Stimulated activated CD8-positive, alpha-beta memory T cell treated with anti-CD3 and anti-CD28 coated beads, Interleukin-12 subunit alpha, Interleukin-12 subunit beta, amount 100 ng/mL, for 1 hour (primary cell): ENCODE measurements at places on chromosomes 4 and X.

DNA sequence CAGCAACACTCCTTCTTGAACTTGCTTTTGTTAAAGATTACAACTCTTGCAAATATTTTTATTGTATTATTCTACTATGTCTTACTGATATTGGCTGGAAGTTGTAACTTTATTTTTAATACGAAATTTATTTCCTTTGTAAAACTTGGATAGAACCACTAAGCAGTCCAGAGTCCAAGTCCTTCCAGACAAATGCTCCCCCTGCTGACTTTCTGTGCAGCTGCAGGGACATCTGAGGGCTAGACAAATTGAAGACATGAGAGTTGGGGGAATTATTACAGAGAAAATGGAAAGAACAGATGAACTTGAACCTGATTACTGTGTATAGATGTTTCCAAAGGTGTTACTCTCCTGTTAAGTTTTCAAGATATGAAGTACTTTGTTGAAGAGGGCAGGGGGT is 238.8 kb downstream of the GRIA3 start:
- no peak for DNase-seq

- DNase-seq = no peak
Measured at GRCh38 chrX:154890990-154891639, 5.0 kb downstream of the F8A1 start.

DNA sequence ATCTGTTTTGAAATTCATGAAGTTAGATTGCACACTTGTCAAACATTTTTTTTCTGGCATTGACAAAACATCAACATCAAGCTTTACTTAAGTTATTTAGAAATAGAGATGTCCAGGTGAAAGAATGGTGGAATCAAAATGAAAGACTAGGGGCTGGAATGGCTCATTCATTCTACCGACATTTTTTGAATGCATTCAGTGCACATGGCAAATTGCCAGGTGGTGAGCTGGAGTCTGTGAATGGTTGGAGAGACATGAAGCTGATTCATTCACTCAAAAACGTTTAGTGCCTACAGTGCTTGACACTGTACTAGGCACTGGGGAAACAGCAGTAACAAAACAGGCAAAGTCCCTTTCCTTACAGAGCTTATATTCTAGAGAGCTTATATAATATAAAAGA is 292.4 kb downstream of the PPP1R2C start:
- no peak for DNase-seq

- DNase-seq = no peak
Measured at GRCh38 chr4:45120163-45120562, 393.8 kb upstream of the GNPDA2 start.

GRCh38 chr4:41912546-41912945 is 22.7 kb upstream of the TMEM33 start:
- no peak for DNase-seq

DNA sequence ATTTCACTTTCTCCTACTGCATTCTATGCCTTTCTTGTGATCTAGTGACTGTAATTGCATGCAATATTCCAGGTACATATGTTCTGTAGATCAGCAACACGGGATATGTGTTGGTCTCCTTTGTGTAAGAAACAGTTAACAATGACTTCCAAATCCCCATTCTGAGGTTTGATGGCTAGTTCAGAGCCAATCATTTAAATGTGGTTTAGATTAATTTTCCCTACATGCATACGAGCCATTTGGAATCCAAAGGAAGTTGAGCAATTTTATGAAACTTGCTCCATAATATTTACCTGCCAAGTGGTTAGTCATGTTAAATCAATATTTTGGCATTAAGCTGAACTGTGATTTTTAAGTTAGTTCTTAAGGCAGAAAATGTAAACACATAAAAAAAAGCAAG is 172.8 kb upstream of the DCAF12L2 start:
- DNase-seq = no peak

DNA sequence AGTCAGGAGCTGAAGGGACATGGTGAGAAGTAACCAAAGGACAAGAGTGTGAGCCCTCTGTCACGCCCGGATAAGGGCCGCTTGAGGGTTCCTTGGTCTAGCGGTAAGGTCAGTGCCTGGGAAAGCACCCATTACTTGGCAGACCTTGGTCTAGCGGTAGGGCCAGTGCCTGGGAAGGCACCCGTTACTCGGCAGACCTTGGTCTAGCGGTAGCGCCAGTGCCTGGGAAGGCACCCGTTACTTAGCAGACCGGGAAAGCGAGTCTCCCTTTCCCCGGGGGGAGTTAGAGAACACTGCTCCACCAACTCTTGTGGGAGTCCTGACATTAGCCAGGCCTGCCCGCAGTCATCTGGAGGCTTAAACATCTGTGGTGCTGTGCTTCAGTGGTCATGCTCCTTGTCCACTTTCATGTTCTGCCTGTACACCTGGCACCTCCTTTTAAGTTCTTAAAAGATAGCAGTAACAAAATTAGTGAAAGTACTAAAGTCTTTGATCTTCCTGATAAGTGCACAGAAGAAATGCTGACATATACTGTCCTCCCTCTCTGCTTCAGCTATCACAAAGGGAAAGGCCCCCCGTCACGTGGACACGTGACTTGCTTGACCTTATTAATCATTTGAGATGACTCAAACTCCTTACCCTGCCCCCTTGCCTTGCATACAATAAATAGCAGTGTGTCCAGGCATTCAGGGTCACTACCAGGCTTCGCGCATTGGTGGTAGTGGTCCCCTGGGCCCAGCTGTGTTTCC is 9.3 kb upstream of the SEC24B start:
- DNase-seq = no peak

DNA sequence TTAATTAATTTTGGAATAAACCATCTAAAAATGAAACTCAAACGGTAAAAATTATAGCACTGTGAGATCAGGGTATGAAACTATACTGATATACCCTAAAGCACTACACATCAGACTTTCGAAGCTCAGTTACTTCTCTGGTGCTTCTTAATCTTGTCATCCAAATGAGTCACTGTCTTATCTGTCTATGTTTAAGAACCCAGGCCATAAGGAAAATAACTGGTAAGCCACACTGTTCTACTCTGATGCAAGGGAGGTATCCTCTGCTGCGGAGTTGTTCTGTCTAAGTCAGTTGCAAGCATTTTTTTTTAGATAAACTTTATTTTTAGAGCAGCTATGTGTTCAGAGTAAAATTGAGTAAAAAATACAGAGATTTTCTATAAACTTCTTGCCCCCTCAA is 830.8 kb upstream of the POU3F4 start:
- DNase-seq = no peak
